ENCODE measurements at places on chromosomes 1 and 21.

DNA sequence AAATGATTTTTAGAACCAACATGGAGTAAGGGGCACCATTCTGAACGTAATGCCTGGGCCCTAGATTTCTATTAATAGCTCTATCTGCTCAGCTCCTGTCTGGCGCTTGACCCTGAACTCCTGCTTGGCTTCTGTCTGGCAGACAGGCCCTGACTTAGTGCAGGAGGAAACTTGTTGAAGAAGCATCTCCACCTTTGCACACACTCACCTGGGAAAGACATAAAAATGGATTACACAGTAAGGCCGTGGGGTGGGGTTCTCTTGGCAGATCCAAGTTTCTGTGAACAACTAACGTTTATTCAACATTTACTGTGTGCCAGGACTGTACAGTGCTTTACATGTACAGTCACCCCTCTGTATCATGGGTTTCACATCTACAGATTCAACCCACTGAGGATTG, 62.1 kb upstream of the CNIH3 start:
- DNase-seq: no peak

GRCh38 chr21:8989721-8990325, 1531.6 kb upstream of the TPTE start:
- DNase-seq: no peak

GRCh38 chr1:54465351-54465811, 59.2 kb upstream of the SSBP3 start:
- no peak for DNase-seq

- no peak for DNase-seq
Measured at GRCh38 chr1:9135073-9135836, 6.4 kb upstream of the GPR157 start.

DNA sequence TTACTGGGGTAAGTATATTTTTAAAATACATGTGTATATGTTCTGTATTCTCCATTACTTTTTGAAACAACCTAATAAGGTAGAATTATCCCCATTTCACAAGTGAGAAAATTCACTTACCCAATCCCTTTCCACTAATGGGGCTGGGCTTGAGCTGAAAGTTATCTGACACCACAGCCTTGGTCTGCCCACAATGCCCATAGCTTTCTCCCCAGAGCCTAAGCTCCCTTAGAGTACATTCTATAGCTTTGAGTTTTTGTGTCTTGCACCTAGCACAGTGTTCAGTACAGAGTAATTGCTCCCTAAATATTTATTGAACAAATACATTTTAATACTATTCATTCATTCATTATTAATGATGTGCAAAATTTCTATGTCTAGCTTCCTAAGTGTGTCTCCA, 152.7 kb upstream of the RUNX1 start:
- DNase-seq: no peak

GRCh38 chr1:178031856-178032320, 62.0 kb upstream of the RASAL2 start:
- peak; percentile 94 for DNase-seq

DNA sequence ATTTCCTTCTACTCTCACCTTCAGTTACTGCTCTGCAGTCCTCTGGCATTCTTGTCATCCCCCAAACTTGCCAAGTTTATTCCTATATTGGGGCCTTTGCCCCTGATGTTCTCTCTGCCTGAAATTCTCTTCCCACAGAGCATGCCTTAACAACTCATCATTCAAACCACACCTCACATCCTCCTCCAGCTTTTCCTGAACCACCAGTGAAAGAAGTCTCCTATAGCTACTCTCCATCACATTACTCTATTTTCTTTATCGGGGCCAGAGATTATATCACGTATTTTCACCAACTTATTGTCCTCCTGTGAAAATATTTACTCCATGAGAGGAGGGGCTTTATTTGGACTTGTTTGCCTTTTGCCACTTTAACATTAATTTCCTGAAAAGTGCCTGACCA, 32.1 kb downstream of the EXTL2 start:
- no peak for DNase-seq

DNA sequence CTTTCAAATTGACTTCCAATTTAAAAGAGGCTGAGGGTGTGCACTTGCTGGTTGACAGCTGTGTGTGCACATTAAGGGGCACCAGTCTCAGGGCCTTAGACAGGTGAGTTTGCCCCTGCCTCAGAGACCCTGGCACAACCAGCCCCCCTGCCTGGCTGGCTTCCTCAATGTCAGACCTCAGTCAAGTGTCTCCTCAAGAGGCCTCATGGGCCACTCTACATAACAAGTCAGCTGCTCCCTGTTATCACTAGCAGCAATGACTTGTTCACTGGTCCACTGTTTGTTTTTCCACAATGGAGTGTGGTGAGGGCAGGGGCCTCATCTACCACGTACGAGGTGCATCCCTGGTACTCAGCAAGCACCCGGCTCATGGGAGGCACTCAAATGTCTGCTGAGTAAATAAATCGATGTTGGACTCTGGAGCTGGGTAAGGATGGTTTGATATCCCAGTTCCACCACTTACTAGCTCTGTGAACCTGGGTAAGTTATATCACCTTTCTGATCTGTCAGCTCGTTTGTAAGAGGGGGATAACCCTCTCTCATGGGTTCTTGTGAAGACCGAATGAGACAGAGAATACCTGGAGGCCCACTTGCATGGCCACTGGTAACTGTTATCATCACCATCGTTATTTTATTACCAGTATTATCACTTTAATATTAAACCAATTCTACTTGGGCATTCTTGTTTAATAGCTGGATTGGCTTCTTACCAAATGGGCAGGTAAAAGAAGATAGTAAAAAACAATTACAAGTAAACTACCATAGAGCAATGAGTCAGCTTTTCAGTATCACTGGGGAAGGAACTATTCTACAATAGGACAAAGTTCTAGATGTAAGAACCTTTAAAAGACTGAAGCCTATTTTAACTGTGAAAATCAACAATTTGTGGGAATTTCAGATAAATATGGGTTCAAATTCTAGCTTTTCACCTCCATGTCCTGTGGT, 64.6 kb downstream of the SLC66A1 start:
- no peak for DNase-seq

DNA sequence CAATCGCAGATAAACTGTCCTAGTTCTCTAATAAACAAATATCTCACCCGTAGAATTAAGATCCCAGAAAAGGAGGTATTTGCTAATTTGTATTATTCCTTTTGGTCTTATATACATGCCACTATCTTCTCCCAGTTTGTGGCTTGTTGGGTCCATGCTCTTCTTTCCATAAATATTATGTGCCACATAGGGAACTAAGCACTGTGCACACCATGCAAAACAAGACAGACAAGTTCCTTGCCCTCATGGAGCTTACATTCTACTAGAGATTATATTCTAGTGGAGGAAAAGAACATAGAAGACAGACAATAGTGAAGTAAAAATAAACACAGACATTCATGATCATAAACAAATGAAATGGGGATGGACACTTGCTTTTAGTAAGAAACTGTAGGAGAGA, 4.7 kb downstream of the GART start:
- no peak for DNase-seq

DNA sequence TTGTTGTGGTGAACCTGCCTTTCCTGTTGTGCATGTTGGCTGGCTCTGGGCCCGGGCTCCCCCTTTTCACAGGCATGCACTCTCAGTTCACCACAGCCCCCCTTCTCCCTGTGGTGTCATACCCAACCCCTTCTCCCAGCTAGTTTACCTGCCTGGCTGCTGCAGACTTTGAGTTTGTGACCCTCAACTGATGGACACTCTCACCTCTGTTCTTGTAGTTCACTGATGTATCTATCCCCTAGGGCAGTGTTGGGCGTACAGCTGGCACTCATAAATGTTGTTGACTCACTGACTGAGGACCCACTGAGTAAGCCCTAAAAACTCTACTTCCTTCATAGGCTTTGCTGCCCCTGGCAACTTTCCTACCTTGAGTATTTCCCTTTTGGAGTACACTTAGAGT, 54.9 kb downstream of the WDR64 start:
- DNase-seq: no peak

- no peak for DNase-seq
Measured at GRCh38 chr1:67723620-67724019, 38.6 kb downstream of the GADD45A start.

- DNase-seq: no peak
Measured at GRCh38 chr1:67753776-67754525, 69.0 kb downstream of the GADD45A start.

GRCh38 chr1:78703806-78704205, 54.2 kb downstream of the IFI44 start:
- no peak for DNase-seq

GRCh38 chr1:27589841-27590426, 14.0 kb downstream of the AHDC1 start:
- no peak for DNase-seq

Measured in Ammon's horn (tissue), 1 donor.